Left kidney (tissue), 8 donors: ENCODE measurements at places on chromosomes 3 and 15. TPM values are rescaled to one million over a fixed set of nuclear protein-coding genes. Genes with fewer than 3 reads are reported as not detected.

CSNK1G1 gene
- 26.3 TPM for polyA plus RNA-seq

STXBP5L gene
- 0.33 TPM for polyA plus RNA-seq

GATM gene
- 242 TPM for polyA plus RNA-seq

CYB561D2 gene
- polyA plus RNA-seq, result 14.1 TPM

CCDC13 gene
- polyA plus RNA-seq, result 3.8 TPM

ARGFX gene
- not detected for polyA plus RNA-seq

PXYLP1 gene
- 39.3 TPM for polyA plus RNA-seq

SMARCC1 gene
- polyA plus RNA-seq, result 139 TPM
